Brain pericyte (primary cell): ENCODE measurements at places on chromosomes 7 and 10.

DNA sequence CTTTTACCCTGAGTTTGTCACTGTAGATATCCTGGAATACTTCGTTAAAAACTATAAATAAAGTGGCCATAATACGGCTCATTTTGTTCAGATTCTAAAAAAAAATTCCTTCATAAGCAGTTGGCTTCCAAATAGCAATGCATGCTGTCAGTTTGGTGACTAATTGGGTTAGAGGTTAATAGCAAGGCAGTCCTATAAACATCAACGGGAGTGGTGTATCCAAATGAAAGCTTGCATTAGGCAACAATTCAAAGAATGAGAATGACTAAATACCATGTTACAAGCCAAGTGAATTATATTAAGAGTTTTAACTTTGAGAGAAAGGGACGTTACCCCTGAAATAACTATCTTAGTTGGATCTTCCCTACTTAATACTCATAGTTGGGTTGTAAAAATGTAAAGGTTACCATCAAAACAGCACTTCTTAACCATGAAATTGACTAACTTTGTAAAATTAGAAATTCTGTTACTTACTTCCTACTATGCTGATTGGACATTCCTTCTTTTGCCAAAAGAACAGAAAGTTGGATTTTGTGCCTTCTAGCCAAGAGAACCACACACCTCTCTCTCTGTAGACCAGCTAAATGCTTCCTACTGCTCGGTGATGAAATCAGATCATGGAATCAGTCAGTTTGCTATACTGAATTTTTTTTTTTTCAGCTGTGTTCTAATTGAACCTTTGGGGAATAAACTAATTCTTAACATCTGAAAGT is 98.0 kb downstream of the KAT6B start:
- DNase-seq, result no peak

GRCh38 chr10:18271491-18271890 is 131.3 kb downstream of the CACNB2 start:
- DNase-seq, result no peak

GRCh38 chr7:103717574-103717973 is 271.6 kb upstream of the SLC26A5 start:
- no peak for DNase-seq

GRCh38 chr7:112481121-112481736 is 438 bp downstream of the LSMEM1 start:
- DNase-seq, result no peak

DNA sequence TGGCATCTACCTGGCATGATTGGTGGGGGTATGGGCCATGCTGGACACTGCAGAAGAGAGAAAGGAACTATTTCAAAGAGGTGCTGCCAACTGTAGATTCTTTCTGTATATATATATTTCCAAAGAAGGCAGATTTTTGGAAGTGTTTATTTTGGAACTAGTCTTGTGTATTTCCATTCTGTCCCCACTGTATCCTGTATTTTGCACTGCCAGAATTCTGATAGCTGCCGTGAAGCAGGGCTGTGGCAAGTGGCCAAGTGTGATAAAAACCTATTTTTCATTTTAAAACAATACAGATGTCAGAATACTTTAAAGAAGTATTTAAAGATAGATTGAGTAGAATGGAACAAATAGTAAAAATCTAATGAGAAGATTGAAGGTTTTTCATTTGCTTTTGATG is 17.1 kb downstream of the MCU start:
- no peak for DNase-seq

DNA sequence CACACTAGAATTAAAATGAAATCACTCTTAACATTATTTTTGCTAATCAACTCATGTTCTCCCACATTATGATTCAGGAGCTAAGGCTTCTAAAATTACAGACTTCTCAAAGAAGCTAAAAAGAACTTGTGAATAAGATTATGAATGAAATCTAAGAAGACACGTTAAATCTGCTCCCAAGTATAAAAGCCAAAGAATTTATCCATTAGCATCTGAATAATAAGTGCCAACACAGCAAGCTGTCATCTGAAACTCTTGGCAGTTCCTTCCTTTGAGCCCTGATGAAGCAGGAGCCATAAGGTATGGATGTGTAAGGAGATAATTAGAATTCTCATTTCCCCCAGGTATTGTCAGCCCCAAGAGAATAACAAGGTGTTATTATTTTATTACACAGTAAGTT is 50.3 kb downstream of the TPK1 start:
- DNase-seq, result no peak

GRCh38 chr7:106561151-106561550 is 99.8 kb downstream of the CCDC71L start:
- DNase-seq, result no peak

DNA sequence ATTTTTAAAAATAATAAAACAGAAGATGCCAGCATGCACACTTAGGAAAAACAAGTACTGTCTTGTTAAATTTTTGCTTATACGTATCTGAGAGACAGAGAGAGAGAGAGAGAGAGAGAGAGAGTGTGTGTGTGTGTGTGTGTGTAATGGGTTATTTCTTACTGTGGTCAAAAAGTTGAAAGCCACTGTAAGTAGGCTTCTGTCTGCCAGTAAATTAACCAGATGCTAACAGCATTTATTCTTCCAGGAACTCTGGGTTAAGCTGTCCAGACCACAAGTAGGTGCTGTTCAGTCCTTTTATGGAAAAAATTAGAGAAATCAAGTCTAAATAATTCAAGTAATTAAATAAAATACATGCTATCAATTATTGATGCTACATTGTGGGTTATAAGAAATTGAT is 39.7 kb downstream of the RNF32 start:
- DNase-seq, result no peak

GRCh38 chr10:26359670-26360069 is 78.5 kb upstream of the APBB1IP start:
- no peak for DNase-seq

GRCh38 chr7:82674268-82674667 is 230.7 kb upstream of the CACNA2D1 start:
- no peak for DNase-seq

- no peak for DNase-seq
Measured at GRCh38 chr7:2299131-2299829, 15.0 kb downstream of the SNX8 start.

GRCh38 chr10:124739986-124740368 is 4.2 kb downstream of the FAM53B start:
- DNase-seq, result no peak

- no peak for DNase-seq
Measured at GRCh38 chr10:5651388-5651764, 15.0 kb downstream of the ASB13 start.

GRCh38 chr10:99013885-99014284 is 221.8 kb downstream of the HPSE2 start:
- no peak for DNase-seq

DNA sequence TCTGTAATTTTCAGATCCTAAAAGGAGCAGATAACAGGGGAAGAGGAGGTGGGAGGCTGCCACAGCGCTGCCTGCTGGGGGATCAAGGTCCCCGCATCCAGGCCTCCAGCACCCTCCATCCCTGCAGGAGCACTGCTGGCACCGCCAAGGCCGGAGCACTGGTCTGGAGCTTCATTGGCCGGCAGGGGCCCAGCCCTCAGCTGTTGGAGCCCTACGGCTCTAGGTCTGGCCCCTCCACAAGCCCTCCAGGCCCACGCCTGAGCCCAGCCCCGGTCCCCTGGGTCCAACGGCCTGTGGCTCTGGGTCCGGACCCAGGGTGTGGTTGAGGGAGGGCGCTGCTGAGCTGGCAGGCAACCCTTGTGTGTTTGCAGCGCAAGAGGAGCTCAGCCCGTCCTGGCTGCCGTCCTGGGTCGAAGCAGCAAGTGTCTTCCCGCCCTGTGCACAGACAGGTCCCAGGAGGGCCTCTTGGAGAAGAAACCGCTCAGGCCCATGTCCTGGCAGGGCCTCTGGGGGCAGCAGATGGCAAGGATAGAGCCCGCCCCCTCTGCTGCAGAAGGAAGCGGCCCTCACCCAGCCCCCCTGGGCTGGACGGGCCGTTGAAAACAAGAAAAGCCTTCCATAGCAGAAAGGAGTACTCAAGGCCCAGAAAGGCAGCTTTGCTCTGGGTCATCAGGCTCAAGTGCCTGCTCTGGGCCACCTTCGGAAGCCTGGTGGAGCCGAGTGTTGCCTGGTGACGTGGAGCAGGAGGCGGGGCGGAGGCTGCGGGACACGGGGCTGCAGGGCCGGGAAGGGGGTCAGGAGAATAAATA is 54.3 kb upstream of the TNRC18 start:
- no peak for DNase-seq

DNA sequence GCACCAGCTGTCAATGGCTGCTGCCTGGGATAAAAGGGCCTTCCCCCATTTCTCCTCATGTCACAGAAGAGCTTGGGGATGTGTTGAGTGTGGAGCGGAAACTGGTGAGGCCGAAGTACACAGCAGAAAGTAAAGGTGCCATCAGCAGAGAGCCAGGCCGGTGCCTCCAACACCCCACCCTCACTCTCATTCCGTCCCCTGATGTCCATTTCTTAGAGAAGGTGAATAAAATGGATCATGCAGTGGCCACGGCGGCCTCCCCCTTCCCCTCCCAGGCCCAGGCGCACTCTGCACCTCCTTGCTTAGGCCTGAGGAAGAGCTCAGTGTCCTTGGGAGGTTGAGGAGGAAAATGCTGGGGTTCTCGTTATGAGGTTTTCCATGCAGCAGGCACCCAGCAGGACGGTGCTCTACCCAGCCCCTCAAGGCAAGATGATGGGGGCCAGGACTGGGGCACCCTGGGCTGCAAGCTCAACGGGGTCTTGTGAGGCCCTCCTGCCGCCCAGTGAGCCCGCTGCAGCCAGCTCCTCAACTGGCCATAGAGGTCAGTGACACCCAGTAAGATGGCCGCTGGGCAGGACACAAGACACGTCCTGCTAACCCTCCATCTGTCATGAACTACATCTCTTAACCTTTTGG is 163.9 kb downstream of the ADARB2 start:
- DNase-seq, result no peak

- DNase-seq, result no peak
Measured at GRCh38 chr10:12774204-12774894, 227.2 kb downstream of the CCDC3 start.

DNA sequence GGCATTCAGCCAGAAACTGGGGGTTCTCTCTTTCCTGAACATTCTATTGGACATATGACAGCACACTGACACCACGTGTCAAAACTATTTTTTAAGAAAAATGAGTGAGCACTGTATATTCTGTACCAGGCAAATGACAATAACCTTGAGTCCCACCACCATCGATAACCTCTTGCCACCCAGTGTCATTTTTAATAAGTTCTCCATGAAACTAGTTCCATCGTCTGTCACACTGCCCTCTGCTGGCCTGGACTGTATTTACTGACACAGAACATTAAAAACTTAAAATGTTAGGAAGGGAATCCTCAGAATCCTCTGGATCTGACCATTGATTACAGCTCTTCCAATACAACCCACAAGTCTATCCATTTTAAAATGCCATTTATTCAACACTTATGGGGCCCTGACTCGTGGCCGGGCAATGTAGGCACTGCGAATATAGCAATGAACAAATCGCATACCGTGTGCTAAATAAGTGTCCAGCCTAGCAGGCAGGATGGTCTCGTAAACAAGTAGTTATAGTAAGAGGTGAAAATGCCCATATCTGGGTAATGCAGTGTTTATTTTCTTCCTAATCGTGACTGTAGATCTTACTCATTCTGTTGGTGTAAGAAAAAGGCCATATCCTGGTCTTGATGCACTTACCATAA is 35.9 kb upstream of the CACNB2 start:
- peak; percentile 4 for DNase-seq

- DNase-seq, result no peak
Measured at GRCh38 chr7:159130199-159130775, 14.4 kb downstream of the VIPR2 start.

DNA sequence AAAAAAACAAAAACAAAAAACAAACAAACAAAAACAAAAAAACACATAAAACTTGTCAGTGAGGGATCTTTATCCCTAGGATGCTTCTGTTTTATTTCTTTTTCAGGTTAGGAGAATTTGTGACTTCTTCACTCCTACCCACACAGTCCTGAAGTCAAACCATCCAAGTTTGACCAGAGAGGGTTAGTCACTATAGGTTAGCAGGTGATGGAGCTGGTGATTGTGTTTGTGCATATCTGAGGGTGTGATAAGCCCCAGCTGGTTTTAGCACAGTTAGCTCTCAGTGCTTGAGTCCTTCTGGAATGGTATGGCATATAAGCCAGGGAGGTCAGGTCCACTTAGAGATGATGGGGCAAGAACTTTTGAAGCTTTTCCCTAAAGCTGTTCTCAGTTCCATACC is 11.8 kb upstream of the IKZF1 start:
- DNase-seq, result no peak

- no peak for DNase-seq
Measured at GRCh38 chr10:86311906-86312305, 54.7 kb downstream of the GRID1 start.
